CD4-positive, alpha-beta T cell treated with Interleukin-6 at 100 ng/mL for 8 hours (primary cell): ENCODE measurements at places on chromosomes 1 and 21.

DNA sequence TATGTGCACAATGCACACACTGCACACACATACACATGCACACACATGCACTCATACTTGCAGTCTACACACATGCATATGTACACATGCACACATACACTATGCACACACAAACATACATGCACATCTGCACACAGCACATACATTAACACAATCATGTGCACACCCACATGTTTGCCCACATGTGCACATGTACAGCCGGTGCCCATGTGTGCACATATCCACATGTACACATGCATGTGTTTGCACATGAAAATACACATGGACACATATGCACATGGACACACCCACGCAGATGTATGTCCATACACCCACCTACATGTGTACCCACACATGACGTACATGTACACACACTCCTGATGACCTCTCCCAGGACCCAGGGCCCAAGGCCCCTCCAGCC, 105.1 kb upstream of the ACTRT2 start:
- DNase-seq, result no peak

- no peak for DNase-seq
These were observed 26.1 kb downstream of the IRF2BP2 start for GRCh38 chr1:234583755-234584419.

DNA sequence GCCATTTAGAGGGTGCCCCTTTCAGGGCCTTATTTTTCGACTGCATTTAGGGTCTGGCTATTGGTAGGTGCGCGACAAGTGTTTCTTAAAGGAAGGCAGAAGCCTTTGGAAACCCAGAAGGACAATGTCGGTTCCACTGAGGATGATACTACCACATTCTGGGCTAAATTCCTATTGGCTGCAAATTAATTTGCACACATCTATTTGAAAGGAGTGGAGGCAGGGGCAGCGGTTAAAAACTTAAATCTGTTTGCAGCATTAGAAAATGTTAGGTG, 1.1 kb downstream of the PATJ start:
- DNase-seq, result no peak

GRCh38 chr1:38686167-38686926, 173.2 kb downstream of the RRAGC start:
- DNase-seq, result no peak

- no peak for DNase-seq
These were observed 21.5 kb upstream of the SLC25A34 start for GRCh38 chr1:15714406-15715136.

GRCh38 chr1:97196825-97197516, 475.4 kb downstream of the PTBP2 start:
- no peak for DNase-seq

GRCh38 chr1:113036639-113037321, 36.2 kb upstream of the LRIG2 start:
- DNase-seq, result no peak
